ENCODE measurements at places on chromosomes 4 and X.

DNA sequence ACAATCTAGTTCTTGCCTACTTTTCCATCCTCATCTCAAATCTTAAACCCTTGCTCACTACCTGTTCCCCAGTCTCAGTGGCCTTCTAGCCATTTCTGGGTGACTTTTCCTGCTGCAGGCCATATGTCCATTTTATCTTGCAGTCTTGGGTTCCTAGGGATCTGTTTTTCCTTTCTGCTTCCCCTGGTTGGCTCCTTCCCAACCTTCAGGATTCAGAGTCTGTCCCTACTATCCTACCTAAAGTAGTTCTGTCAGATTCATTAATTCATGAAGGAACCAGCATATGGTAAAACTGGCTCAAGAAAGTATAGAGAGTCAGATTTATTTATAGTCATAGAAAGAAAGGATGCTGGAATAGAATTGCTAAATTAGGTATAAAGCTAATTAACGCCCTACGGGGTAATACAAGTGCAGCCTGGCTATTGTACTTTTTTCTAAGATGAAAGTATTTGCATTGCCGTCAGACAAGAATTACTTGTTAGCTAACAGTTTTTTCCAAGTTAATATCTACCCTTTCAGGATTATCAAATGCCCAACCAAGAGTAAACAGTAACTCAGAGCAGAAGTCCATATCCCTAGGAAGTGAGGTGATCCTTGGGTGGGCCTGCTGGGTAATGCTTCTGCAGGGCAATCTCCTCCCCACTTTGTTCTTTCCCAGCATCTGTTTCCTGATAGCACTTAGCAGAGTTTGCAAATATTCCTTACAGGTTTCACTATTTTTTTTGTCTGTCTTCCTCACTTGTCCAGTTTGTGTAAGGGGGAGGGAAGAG, 63.6 kb downstream of the REPS2 start:
- no peak for DNase-seq

DNA sequence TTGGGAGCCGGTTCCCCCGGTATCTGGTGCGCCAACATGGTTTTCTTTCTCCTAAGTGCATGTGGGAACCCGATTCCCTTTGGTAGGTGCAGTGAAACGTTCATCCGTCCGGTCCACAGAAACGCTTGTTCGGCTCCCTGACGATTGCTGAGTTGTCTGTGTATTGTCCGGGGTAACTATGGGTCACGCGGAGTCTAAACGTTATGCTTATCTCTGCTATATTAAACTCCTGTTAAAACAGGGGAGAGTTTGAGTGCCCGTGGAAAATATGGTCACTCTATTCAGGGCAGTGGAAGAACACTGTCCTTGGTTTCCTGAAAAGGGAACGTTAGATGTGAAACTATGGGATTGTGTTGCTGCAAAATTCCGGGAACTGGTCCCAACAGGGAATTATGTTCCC, 32.4 kb upstream of the MGST2 start:
- no peak for DNase-seq

GRCh38 chrX:17820100-17820499, 41.0 kb downstream of the RAI2 start:
- no peak for DNase-seq

DNA sequence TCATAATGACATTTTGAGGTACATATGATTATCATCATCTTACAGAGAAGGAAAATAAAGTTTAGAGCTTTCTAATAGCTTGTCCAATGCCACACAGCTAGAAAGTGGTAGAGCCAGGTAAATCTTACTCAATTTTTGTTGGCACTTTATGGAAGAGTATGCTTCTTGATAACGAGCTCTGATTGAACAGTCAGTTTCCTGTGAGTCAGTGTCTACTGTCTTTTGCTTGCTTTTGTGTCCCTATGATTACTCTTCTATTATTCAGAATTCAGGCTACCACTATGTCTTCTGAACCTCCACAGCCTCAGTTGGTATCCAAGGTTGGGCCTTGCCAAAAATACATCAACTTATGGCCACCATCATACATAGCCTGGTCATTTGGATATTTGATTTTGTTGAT, 2.6 kb downstream of the FAAH2 start:
- no peak for DNase-seq

DNA sequence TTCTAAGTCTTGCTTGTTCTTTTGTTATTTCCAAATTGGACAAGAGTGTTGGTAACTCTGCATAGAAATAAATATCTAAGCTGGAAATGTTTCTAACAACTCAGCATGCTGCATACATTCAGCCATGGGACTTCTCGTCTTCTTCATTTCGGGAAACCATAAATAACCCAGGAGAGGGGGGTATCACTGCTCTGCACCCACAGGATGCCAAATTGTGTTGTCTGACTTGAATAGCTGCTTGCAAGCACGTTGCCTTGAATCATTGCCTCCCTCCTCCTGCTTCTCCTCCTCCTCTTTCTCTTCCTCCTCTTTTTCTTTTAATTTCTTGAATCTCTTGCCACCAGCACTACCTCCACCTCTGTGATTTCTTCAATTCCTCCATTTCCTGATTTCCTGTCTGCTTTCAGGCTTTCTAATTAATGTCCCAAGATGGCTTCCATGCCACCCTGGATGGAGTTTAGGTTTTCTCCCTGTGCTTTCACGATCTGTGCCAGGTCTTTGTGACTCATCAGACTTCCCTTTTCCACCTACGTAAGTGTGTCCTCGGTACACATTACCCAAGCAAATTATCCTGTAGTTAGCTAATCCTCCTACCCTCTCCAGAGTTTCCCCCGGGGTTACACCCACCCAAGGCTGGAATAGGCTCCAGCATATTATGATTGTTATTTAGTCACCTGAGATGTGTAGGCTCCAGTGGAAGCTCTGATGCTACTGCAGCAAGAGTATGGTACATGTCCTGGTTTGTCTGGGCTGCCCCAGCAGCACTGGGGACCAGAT, 122.6 kb upstream of the VCX3B start:
- no peak for DNase-seq

GRCh38 chr4:1360423-1361283, 13.6 kb downstream of the UVSSA start:
- DNase-seq, result no peak

DNA sequence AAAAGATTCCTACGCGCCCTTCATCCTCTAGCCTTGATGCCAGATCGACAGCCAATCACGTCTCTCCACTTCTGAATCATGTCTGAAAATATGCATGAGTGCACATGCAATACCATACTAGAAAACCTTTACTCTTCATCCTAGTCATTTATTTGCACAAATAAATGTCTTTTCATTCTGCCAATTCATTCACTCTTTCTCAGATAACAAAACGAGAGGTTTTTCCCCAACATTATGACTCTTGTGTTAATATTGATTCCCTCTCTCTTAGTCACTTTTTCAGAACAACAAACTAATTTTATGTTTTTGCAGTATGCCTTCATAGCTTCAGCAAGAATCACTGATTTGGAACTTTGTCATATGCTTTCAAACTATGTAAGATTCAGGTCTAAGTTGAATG, 549.4 kb upstream of the GALNT7 start:
- DNase-seq, result no peak

GRCh38 chrX:29666366-29666765, 549.0 kb upstream of the MAGEB2 start:
- DNase-seq, result no peak

DNA sequence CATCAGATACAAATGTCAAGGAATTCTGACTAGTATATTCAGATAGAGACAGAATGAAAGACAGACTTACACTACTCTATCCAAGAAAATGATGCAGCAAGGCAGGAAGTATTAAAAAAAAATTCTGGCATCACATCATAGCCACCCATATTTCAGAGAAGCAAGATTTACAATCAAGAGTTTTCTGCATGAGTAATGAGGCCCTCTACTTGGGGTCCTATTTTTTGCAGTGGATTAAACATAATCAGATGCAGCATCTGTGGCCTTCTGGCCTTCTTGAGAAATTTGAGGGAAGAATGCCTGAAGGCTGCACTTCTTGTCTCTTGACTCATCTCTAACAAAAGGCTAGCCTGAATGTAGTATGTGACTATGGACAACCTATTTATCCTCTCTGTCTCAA, 48.2 kb upstream of the SLIT2 start:
- DNase-seq, result no peak

GRCh38 chr4:54233277-54233696, 4.2 kb downstream of the PDGFRA start:
- peak; percentile 87 for DNase-seq

- DNase-seq, result no peak
Measured at GRCh38 chr4:21209860-21210259, 509.6 kb downstream of the PACRGL start.

DNA sequence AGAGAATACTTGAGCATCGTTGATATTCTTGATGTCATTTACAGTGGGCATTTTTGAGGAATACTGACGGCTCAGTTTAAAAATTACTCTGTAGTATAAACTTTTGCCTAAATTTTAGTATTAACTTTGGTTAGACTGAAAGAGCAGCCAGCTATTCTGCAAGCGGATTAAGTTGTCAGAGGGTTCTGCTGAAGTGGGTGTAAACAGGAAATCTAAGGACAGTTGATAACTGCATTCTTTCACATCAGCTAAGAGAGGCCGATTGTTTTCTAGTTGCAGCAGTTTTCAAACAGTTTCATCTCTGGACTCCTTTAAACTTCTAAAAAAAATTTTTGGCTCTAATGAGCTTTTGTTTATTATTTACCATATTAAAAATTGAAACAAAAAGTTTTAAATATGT, 149.6 kb downstream of the RAPGEF2 start:
- no peak for DNase-seq

- no peak for DNase-seq
Measured at GRCh38 chr4:89511776-89512175, 204.2 kb upstream of the GPRIN3 start.

- DNase-seq, result no peak
Measured at GRCh38 chr4:63906660-63907183, 502.5 kb downstream of the TECRL start.

DNA sequence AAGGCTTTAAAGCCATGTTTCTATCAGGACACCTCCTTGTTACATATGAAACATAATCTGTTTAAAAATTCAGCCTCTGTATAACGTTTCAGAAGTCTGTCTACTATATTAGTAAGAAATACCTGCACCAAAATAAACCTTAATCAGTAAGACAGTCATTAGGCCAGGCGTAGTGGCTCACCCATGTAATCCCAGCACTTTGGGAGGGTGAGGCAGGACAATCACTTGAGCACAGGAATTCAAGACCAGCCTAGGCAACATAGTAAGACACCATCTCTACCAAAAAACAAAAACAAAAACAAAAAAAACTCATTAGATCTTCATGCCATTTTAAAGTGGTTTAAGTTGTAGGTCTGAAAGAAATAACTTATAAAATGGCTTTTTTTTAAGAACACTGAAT, 107.5 kb upstream of the STIM2 start:
- DNase-seq, result no peak

- DNase-seq, result no peak
Measured at GRCh38 chr4:125365731-125366130, 51.0 kb downstream of the FAT4 start.

- DNase-seq, result peak; percentile 100
Measured at GRCh38 chr4:705278-706082, at the start of gene PCGF3. TSS of gene PCGF3 (plus strand) at chr4:705832. CDS start at chr4:733681, 27,849 bp downstream.

DNA sequence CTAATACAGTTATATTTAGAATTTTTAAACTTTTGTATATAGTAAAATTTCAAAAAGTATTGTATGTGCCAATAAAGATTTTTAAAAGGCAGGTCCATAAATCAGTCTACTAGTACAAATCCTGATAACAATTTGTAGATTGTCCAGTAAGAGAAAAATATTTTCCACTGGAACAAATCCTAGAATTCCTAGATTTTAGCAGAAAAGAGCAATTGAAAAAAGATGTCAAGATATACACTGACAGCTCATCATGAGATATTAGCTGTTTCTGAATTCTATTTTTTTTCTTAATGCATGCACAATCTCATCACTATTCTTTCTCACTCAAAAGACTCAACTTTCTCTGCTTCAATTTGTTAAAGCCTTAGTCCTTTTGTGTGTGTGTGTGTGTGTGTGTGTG, 289.2 kb upstream of the MAD2L1 start:
- DNase-seq, result no peak

DNA sequence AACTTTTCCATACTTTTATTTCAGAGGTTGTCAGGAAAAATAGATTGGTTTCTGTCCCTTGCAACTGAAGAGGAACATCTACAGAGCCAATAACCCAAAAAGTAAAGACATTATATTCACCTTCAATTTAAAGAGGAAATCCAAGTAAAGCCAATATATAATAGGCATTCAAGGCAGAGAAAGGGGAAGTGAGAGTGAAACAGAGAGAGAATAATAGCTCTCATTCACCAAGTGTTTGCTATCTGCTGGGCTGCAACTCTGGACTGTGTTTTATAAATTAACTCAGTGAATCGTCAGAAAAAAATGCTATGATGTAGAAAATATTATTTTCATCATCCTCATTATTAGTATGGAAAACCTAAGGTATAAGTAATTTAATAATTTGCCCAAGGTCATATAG, 448.5 kb downstream of the TRAM1L1 start:
- no peak for DNase-seq

DNA sequence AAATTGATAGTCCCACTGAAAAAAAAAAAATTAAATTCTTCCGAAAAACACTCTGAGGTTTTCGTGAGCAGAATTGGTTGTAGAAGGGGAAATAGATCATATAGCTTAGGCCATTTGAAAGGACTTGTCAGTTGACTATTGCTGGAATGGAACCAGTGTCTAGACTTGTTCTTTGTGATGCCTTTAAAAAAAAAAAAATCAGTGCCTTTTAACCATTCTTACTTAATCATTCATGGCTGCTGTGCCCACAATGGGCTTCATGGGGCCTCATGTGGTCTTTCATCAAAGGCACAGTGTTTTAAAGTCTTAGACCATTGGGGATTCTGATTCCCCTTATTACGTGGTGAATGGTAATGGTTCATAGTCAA, 139.3 kb downstream of the AFF1 start:
- DNase-seq, result no peak

DNA sequence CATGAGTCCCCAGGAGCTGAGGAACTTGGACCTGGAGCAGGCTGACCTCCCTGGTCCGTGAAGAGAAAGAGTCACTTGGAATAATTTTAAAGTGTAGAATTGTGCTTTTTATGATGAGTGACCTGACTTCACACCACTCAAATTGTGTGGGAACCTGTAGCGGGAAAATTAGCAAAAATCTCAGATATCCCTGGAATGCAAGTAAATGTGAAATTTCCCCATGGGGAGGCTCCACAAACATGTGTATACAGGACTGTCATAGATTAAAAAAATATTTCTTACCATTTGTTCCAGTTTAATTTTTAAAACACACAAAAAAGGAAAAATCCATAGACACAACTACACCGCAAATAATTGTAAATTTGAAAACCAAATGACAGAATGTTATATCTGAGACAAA, 1079.6 kb upstream of the PABPC4L start:
- no peak for DNase-seq

- no peak for DNase-seq
Measured at GRCh38 chr4:183408796-183409195, 35.6 kb upstream of the CDKN2AIP start.

GRCh38 chr4:60463857-60464502, 736.1 kb upstream of the ADGRL3 start:
- no peak for DNase-seq

GRCh38 chr4:109411964-109412363, 21.7 kb upstream of the SEC24B start:
- DNase-seq, result no peak
